NCI-H1105 (cell line): ENCODE measurements at places on chromosomes 1 and 21.

DNA sequence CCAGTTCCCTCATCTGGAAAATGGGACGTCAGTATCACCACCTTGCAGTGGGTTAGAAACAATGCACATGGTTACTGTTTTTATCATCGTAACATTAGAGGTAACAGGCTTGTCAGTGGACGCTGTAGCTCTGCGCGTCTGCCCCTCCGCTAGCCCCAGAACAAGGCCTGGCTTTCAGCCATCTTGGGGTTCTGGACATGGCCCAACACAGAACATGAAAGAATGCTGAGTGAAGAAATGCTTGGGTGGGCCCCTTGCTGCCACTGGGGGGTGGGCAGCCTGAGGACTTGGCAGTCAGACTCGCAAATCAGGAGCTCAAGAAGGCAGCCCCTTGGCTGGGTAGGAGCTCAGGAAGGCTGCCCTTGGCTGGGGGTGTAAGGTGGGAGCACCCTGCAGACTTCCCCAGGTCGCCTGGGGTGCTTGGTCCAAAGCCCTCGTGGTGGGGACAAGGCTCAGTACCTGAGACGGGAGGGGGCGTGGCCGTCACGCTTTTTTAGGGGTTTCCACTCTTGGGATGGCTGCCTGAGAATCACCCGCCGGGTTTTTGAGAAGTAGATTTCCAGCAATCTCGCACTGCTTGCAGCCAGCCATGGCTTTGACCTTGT is 51.7 kb downstream of the SLC37A1 start:
- no peak for DNase-seq

- no peak for DNase-seq
These were observed 55.3 kb downstream of the NTPCR start for GRCh38 chr1:233005703-233006102.

GRCh38 chr21:45481977-45482898 is 60.0 kb downstream of the SLC19A1 start:
- DNase-seq: no peak

DNA sequence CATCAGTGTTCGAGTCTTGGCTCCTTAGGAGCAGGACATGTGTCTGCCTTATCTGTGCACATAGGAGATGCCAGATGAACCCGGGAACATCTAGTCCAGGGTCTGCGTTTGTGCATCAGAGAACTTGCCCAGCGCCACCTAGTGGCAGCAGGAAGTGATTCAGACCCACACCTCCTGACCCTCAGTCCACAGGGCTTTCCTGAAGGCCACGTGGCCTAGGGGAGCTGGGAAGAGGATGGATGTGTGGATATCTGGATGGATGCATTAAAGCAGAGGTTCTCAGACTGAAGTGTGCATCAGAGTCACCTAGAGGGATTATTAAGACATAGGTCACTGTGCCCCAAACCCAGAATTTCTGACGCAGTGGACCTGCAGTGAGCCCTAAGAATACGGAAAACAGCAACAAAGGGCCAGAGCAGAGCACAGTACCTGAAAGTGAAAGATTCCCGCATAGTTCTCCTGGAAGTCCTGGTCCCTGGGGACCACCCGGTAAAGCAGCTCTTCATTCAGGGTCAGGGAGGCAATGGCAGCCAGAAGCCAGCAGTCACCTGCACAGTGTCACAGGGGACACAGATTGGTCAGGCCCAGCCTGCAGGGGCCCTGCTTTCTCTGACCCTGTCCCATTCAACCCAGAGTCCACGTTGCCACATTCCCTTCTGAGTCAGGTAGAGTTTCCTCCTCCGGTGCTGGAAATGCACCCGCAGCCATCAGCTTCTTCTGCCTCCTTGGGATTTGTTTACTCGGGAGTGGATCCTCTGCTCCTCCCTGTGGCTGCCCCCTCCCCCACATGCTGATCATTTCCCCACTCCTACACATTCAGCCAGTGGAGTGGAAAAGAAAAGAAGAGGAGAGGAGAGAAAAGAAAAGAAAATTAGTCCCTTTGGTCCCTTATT is 37.0 kb downstream of the CAPN8 start:
- no peak for DNase-seq

DNA sequence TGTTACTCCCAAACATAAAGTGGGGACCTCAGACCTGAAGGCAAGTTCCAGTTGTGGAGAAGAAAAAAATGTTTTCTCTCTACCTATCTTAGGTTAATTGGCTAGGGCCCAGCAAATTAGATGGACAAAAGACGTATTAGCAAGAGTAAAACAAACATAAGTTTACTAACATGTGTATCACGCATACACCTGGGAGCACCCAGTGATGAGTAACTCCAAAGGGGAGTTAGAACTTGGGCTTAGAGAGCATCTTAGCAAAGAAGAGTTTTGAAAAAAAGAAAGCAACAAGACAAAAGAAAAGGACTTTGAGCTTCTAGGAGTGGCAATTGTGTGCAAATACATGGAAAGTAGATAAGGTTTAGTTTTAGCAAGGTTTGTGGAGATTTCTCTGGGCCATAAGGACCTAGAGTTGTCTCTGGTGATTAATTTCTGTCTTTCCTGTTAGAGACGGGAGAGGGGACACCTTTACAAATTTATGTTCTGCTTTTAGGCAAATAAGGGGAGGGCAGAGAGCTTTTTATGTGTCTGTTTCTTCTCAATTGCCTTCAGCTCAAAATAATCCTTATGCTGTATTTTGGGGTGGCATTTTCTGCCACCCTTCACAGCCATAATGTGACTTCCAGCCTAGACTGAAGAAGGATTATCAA is 76.7 kb upstream of the PTGFRN start:
- no peak for DNase-seq

DNA sequence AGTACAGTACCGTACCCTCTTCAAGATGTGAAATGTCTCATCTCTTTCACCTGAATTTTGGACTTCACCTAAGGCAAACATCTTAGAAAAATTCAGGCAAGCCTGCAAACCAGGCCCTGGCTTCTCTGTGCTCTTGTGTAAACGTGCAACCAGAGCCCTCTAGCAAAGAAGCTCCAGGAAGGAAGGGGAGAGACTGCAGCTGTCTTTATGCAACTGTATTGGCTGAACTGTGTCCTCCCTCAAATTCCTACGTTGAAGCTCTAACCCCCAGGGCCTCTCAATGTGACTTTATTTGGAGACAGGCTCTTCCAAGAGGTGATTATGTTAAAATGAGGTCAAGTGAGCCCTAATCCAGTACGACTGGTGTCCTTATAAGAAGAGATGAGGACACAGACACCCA is 60.3 kb downstream of the SLC45A1 start:
- no peak for DNase-seq
